ENCODE measurements at places on chromosomes 4 and X.
A peak's percentile ranks its signal among the peaks of the same experiment; 100 is the strongest.

GRCh38 chr4:31548021-31548420 is 827.9 kb downstream of the PCDH7 start:
- no peak for DNase-seq

GRCh38 chrX:43813319-43813718 is 68.9 kb downstream of the MAOB start:
- no peak for DNase-seq

- no peak for DNase-seq
Measured at GRCh38 chr4:25235401-25235800, 1.6 kb downstream of the PI4K2B start.

DNA sequence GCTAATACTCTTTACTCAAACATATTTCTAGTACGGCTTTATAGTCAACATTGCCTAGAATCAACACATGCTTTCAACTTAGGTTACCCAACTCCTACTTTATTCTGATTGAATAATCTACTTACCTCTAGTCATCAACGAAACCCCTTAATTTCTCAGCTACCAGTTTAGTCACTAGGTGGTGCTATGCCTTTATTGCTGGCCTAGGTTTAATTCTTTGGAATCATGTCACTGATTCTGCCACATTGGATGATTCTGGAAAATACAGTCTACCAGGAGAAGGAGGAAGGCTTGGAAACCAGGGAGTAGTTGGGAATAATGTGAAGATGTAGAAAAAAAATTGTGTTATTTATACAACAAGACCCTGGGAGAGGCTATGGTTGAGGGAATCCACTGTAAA is 167.7 kb downstream of the DCAF12L2 start:
- no peak for DNase-seq

- peak; percentile 28 for DNase-seq
Measured at GRCh38 chrX:40158036-40158706, 60.4 kb upstream of the BCOR start.

GRCh38 chrX:57674861-57675260 is 5.2 kb downstream of the NLRP2B start:
- DNase-seq: no peak

DNA sequence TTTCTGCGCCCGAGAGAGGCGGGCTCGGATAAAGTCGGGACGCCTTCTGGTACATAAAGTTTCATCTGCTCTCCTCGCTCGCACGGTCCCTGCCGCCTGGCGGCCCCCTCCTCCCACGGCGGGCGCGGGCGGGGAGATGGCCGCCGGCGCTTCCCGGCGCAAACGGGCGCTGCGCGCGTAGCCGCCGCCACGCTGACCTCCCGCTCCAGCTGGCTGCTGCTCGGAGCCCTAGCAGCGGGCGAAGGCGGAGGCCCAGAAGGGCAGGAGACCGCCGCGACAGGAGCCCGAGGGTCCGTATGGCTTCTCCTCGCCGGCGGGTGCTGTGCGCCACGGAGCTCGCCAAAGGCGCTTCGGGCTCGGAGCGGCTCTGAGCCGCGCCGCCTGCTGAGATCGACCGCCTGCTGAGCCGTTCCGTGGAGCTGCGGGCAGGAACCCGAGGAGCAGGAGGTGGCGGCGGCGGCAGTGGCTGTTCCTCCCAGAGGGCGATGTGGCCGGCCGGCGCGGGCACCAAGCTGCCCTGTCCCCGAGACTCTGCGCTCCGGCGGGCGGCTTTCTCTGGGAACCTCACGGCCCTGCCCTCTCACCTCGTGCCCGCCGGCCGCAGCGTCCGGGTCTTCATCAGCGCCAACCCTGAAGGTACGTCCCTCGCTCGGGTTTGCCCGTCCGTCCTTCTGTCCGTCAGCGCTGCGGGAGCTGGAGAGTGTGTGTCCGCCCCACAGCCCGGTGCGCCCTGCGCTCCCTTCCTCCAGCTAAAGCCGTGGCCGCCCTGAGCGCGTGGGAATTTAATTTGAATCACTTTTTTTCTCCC is at the start of gene NWD2:
TSS of gene NWD2 (plus strand) at position 161 of the 808 bp plus-strand sequence. CDS start at position 486, 325 bp downstream.
- DNase-seq: no peak

Data from T-helper 17 cell (primary cell).